ENCODE measurements at places on chromosomes 1 and 21. TPM values are rescaled to one million over a fixed set of nuclear protein-coding genes. Genes with fewer than 3 reads are reported as not detected.

- no peak for DNase-seq
Measured at GRCh38 chr1:115744646-115745275, 23.8 kb downstream of the CASQ2 start.

CHIT1 gene
- total RNA-seq, result 2.2 TPM

C1QA gene
- total RNA-seq, result not detected

DNA sequence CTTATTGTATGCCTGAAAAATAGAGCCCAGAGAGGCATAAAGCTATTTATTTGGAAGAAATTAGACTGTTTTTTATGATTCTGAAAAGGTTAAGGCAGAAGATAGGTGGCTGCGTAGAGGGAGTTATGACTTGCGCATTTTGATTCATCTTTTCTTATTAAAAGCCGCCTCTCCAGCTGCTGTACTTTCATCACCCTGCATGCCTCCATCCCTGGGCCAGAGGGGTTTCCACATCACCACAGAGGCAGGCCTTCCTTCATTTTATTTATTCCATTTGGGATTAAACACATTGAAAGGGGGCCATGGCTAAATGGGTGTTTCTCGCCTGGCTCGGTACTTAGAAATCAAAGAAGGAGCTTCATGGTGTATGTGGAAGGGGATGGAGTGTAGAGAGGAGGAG, 14.6 kb upstream of the RGS8 start:
- DNase-seq, result no peak

DNA sequence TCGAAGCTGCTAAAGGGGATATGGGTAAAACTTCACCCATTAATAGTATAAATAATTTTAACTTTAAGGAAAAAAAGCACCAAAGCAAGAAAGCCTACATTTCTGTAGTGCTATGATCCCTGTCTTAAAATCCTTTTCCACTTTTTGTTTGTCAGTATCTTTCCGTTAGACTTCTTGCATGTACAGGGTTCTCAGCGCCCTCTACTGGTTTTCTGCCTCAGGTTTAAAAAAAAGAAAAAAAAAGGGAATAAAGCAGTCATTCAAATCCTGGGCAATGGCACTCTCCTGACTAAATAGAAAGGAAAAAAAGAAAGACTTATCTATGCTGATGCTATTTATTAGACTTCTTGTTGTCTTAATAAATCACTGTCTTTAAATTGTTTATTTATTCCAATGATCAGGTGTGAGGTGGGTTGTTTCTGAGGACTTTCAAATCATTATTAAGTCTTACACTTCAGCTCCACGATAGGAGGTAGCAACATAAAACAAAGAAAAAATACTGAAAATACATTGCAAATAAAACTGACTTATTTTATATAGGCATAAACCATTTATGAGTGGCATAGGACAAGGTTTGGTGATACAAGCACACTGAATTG, 475.4 kb upstream of the NR5A2 start:
- DNase-seq, result peak; percentile 53

- DNase-seq, result no peak
Measured at GRCh38 chr1:175493321-175494010, 249.9 kb downstream of the TNR start.

KCNT2 gene
- not detected for total RNA-seq

Data from natural killer cell (primary cell).